ENCODE measurements at places on chromosomes 2 and 18.
A peak's percentile ranks its signal among the peaks of the same experiment; 100 is the strongest.

GRCh38 chr18:63185984-63186383 is 133.6 kb downstream of the BCL2 start:
- no peak for DNase-seq

DNA sequence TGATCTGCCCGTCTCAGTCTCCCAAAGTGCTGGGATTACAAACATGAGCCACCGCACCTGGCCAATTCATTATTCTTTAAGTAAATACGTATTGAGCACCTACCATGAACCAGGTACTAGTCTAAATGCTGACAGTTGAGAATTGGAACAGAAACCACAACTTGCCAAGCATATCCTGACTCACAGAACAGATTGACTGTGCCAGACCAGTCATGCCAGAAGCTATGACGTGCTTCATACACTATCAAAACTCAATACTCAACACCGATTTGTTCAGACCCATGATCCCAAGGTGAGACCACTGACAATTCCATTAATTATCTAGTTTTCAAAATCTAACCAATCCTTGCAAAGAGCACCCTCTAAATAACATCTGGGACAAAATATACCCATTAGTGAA is 148.6 kb downstream of the B3GNT2 start:
- DNase-seq = no peak

GRCh38 chr2:25664183-25664964 is 9.0 kb downstream of the DTNB start:
- DNase-seq = peak; percentile 23

GRCh38 chr18:72752220-72752619 is 115.6 kb downstream of the NETO1 start:
- no peak for DNase-seq

DNA sequence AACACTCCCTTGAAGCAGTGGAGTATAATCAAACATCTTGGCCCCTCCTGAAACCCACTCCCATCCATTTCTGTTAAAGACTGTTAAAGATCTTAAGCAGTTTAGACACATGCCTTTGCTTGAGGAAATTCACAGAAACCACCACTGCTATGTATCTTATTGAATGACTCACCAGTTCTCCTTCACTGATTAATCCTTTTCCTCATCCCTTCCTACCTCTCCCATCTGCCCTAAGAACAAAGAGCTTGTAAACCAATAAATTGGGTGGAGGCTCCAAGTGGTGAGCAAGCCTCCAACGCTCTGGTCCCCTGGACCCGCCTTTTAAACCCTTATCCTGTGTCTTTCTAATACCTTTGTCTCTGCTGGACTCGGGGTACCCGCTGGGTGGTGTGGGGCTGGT is 746.1 kb downstream of the LRP1B start:
- peak; percentile 30 for DNase-seq

- no peak for DNase-seq
These were observed 110.0 kb upstream of the MAP3K20 start for GRCh38 chr2:172965433-172966212.

GRCh38 chr2:223950448-223951347 is 5.6 kb upstream of the WDFY1 start:
- DNase-seq = no peak

GRCh38 chr18:35303610-35304009 is 13.6 kb upstream of the ZSCAN30 start:
- no peak for DNase-seq

- DNase-seq = no peak
These were observed 484 bp downstream of the APCDD1 start for GRCh38 chr18:10454681-10455557.

GRCh38 chr18:56804395-56804794 is 153.2 kb downstream of the WDR7 start:
- DNase-seq = no peak

GRCh38 chr18:73614812-73615211 is 532.8 kb downstream of the FBXO15 start:
- DNase-seq = no peak

- no peak for DNase-seq
These were observed 31.5 kb downstream of the CCNT2 start for GRCh38 chr2:134949981-134950708.

DNA sequence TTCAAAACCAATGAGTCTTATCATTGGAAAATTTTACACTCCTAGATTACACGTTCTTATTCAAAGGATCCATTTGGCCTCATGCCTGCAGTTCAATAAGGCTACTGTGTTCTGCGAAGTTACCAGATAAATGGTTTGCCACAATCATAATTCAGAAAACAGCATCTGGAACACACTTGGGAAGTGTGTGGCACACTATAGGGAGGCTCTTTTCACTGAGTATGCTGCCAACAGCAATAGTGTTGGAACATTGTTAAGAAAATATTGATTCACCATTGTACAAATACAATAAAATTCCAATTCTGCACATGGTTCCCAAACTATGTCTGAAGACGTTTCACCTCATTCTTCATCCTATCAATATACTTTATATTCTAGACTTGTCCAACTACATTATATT is 141.4 kb upstream of the DOK6 start:
- no peak for DNase-seq

- DNase-seq = no peak
These were observed 2.4 kb downstream of the FHL2 start for GRCh38 chr2:105396254-105397024.

All from DND-41 (cell line).